ENCODE measurements at places on chromosomes 2 and 18.

- no peak for DNase-seq
Measured at GRCh38 chr2:167929484-167929883, 317.9 kb downstream of the STK39 start.

DNA sequence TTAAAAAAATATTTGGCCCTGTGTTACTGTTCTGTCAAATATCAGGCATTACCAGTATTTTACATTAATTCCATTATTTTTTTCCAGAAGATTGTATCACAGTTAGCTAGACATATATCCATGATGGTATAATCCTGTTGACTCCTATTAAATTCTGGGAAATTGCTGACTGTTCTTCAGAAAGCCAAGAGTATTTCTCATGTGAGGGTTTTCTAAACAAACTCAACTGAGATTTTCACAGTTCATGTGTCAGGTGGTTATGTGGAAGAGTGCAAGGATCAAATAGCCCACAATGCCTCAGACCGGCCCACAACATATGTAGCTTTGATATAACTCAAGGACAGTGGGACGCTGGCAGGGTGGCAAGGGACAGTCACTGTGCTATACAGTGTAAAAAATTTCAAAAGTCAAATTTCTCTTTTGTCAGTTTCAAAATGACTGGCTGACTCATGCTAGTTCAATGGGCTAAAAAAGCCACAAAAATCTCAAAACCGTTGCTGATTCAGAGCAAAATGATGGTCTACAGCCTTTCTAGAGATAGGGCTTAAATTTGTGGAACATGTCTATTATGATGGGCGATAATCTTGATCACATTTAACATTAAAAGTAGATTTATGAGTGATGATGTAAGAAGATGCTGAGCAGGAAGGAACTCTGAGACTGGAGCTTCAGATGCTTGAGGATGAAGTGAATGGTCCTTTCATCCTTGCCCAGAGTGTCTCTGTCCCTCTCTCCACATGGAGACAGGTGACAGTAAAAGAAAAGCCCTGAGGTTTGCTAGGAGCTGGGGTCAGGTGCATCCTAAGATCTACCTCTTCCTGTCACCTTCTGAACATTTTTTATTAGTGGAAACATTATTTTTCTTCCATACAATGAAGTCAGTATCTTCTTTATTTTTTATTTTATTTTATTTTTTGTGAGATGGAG lies 175.8 kb upstream of the PIEZO2 start:
- no peak for DNase-seq

- DNase-seq = no peak
Measured at GRCh38 chr2:43020990-43021669, 205.3 kb downstream of the ZFP36L2 start.

- peak; percentile 32 for DNase-seq
Measured at GRCh38 chr2:43486603-43487002, 109.2 kb downstream of the THADA start.

GRCh38 chr18:55763298-55763697 lies 175.3 kb upstream of the TCF4 start:
- DNase-seq = no peak

DNA sequence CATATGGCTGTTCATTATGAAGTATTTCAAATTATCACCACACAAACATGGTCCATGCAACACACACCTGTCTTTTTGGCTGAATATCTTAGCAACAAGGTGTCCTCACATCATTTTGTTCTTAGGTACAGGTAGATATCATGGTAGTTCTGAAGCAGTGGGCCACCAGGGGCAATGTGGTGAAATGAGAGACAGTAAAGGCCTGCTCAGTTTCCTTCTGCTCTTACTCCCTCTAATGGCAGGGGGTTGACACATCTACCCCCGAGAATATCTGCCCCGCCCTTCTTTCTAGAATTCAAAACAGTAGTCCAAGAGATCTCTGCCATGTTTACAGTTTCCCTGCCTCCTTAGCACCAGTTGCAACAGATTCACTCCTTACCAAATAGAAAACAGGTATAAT lies 147.0 kb upstream of the KLHL14 start:
- no peak for DNase-seq

- no peak for DNase-seq
Measured at GRCh38 chr2:222651718-222652418, 4.0 kb downstream of the FARSB start.

GRCh38 chr2:181357979-181358378 lies 99.2 kb upstream of the ITGA4 start:
- DNase-seq = no peak

- DNase-seq = no peak
Measured at GRCh38 chr18:22822024-22822423, 111.1 kb upstream of the RBBP8 start.

All from hindlimb muscle (tissue), 1 donor.